HepG2 (cell line): ENCODE measurements at places on chromosomes 2 and 18. TPM values are rescaled to one million over a fixed set of nuclear protein-coding genes. Genes with fewer than 3 reads are reported as not detected.

GRCh38 chr2:189285962-189286645, 106.5 kb upstream of the COL5A2 start:
- no peak for DNase-seq

DNA sequence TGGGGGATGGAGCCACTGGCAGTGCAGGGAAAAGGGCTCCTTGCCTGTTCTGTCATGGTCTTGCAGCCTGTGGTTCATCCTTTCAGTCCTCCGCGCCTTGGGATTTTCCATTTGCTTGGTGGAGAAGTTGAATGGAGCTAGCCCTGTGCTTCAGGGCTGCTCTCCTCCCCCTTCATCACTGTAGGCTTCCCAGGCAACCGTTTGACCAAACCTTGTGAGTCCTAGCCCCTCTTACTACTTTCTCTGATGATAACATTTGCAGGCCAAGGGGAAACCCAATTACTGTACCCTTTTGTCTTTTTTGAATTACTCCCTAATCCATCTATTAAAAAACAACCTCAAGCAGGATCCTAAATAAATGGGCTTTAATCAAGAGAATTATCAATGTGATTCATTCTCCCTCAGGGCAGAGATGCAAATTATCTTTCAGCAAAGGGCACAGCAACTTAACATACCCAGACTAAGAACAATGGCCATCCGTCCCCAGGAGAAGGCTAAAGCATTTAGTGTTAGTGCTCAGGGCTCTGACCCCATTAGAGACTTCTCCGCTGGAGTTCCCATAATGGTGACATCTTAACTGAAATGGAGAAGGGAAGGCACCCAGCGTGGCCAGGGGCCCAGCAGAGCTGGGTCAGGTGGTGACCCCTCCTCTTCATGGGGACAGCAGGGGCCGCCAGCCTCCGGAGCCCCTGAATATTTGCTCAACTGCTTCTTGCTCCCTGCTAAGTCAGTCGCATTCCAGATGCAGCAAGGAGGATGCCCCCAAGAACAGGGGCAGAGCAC, 40.7 kb downstream of the RHOB start:
- DNase-seq: no peak

- DNase-seq: no peak
These were observed 34.8 kb upstream of the MYO3B start for GRCh38 chr2:170143045-170143717.

GRCh38 chr2:193542762-193543161, 1348.0 kb upstream of the TMEFF2 start:
- DNase-seq: no peak

DNA sequence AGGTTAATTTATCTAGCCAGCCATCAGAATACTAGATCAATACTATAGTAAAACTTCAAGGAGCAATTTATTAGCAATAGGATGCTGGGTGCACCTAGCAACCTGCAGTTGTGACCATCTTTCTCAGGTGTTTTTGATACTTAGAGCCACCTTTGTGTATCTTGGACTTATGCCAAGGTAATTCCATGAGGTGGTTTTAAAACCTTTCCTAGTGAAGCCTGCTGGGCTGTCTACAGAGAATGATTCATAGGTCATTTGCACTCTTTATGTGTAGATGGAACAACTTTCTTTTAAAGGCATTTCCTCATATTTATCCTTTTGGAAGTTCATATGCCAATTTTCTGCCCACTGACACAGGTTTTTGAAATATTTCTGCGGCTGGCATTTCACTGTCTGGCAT, 1030.1 kb upstream of the POU3F3 start:
- no peak for DNase-seq

- no peak for DNase-seq
These were observed 18.9 kb upstream of the WDR33 start for GRCh38 chr2:127829845-127830246.

DNA sequence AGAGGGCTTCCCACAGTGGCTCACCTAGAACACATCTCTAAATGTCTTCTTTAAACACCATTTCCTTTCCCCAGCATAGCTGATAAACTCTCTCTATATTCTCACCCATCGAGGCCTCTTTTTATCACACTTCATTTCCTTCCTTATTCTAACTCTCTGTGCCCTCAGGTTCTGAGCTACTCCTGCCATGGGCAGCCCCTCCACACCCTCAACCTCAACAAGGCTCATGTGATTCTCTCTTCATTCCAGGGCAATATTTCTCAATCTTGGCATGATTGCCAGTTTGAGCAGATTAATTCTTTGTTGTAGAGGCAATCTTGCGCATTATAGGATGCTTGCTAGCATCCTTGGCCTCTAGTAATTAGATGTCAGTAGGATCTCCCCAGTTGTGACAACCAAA, 999.1 kb downstream of the TSN start:
- DNase-seq: no peak

GRCh38 chr18:22250591-22250996, 81.2 kb downstream of the GATA6 start:
- DNase-seq: no peak

GRCh38 chr2:232603283-232603682, 30.1 kb upstream of the EFHD1 start:
- DNase-seq: no peak

DNA sequence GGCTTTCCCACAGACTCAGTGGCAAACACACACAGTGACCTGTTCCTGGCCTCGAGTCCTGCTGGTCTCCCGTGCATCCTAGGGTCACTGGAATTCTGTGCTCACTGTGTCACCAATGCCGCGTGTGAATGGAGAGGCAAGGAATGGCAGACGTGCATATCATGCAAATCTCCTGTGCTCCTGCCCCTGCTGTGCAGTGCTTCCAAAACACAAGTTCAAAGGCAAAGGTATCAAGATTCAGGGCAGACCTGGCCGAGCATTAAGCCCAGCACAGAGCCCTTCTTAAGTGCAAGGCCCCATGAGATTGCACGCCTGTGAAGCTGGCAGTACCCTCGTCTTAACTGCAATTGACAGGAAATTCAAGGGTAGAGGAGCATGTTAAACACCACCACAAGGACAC, 129.1 kb downstream of the NDUFA10 start:
- DNase-seq: no peak

- no peak for DNase-seq
These were observed 135.1 kb upstream of the GATA6 start for GRCh38 chr18:22034276-22034675.

GRCh38 chr18:5097116-5097703, 99.8 kb downstream of the AKAIN1 start:
- no peak for DNase-seq

- DNase-seq: no peak
These were observed 112.2 kb upstream of the COPS8 start for GRCh38 chr2:236973343-236973980.

DNA sequence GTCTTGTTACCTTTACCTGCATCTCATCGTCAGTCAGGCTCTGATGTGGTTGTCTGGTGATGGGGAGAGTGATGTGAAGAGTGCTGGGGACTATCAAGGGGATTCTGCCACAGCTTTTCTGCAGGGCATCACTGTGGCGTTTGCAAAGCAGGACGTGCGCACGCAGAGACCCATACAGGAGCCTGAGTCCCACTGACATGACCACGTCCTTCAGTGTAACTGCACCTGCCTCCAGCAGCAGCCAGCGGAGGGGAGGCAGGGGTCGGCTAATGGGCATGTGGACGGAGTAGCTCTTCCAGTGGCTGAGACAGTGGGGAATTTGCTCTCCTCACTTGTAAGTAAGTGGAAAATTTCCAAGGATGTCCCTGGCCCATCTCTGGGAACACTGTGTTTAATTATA, 6.5 kb downstream of the ALKAL2 start:
- no peak for DNase-seq

GRCh38 chr2:232336241-232336736, 42.3 kb upstream of the ALPP start:
- no peak for DNase-seq

DNA sequence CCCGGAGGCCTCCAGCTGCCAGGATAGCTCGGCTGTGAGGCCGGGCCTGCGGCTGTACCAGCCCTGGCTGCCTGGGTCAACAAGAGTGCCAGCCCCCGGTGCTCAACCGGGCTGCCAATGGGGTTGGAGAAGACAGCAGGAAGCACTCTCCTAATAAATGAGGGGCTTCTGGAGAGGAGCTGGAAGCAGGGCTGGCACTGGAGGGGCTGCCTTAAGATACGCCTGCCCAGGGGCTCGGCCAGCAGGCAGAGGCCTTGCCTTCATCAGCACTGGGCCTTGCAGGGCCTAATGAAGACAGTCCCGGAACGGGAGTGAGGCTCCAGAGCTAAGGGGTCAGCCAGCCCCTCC, 73.6 kb downstream of the TEX51 start:
- DNase-seq: no peak

DNA sequence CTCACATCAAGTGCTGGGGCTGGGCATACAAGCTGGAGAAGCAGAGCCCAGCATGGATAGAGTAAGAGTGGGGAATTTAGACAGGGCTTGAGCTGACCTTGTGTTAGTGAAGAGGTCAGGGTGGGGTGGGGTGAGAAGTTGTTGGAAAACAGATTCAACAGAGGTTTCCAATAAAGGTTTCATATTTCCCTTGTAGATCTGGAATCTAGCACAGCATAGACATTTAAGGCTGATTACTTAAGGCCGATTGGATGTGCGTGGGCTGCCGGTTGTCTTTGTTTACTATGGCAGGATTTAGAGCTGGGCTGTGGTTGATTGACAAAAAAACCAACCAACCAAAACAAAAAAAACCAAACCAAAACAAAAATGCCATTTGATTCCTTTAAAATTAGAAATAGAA, 114.9 kb upstream of the SEC11C start:
- DNase-seq: no peak

Gene ERFE
- polyA plus RNA-seq: 0.05 and 0.09 TPM in 2 replicates

Gene ALK
- not detected in 2 replicates for polyA plus RNA-seq

Gene SRD5A2
- 0.01 and 0.04 TPM in 2 replicates for polyA plus RNA-seq
